ENCODE measurements at places on chromosomes 5 and 9.

DNA sequence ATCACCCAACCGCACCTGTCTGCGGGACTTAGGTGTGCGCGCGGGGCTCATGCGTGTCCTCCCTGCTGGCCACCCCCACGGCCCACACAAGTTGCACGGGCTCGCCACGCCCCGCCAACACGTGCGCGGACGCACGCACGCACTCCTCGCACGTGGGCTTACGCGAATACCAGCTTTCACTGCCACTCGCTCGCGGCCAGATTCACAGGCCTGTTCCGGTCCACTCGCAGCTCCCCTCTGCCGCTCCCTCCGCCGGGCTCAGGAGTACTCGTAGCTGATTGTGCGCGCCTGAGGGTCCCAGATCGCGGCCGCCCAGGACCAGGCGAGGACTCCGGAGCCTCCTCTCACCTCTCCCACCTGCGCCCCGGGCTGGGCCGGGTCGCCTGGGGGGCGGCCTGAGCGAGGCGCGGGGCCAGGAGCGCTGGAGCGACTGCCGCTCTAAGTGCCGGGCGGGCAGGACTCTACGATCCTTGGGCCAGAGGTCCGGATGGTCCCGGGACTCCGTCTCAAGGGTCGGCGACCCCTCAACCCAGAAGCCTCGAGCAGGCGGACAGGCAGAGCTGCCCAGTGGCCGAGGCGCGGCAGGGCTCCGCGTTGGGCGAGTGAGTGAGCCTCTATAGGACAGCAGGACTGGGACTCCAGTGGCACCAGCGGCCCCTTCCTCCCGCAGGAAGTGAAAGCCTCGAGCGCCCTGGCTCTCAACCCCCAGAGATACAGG, 3.4 kb downstream of the PCDHGC5 start:
- no peak for DNase-seq

DNA sequence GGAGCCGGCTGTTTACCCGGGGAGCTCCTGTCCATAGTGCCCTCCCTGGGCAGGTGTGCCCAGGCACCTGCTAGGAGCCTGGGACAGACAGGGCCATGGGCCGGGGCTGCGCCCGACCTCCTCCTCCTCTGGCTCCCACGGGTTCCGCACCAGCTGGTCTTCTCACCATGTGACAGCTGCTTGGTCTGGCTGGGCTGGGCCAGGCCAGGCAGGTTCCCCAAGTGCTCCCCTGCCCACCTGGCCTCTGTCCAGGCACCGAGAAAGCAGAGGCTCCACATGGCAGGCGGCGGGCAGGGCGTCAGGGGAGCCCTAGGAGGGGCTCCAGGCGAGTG, 60.0 kb downstream of the OLFM1 start:
- DNase-seq = no peak

- no peak for DNase-seq
Measured at GRCh38 chr9:94632737-94633136, 6.6 kb downstream of the FBP1 start.

GRCh38 chr9:109504689-109505088, 6.6 kb upstream of the PTPN3 start:
- no peak for DNase-seq

DNA sequence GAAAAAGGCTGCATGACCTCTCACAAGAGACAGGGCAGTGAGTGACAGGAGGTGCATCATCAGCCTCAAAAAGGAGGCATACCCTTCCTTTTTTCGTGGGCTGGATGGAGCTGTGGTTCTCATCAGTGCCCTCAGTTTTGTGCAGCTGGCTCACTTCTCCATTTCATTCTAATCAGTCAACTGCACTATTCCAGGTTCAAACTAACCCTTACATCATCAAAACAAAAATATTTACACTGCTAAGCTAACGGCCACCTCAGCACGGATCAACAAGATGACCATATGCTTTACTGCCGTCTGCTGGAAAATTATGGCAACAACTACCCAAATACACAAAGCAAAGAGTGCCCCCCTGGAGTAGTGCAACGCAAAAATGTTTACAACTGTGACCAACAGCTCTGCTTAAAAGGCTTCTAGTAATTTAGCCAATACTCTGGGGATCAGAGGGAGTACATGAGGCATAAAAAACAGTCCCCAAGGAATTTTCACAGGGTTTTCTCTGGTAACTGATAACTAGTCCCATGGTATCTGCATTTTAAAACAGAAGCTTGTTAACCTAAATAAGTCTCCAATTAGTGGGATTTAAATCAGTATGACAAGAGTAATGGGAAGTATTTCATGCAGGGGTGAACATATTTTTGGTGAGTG, 10.8 kb downstream of the KCNV2 start:
- peak; percentile 41 for DNase-seq

GRCh38 chr5:138698713-138699112, 54.5 kb upstream of the CTNNA1 start:
- no peak for DNase-seq

GRCh38 chr9:106587042-106587441, 275.9 kb upstream of the ZNF462 start:
- no peak for DNase-seq

DNA sequence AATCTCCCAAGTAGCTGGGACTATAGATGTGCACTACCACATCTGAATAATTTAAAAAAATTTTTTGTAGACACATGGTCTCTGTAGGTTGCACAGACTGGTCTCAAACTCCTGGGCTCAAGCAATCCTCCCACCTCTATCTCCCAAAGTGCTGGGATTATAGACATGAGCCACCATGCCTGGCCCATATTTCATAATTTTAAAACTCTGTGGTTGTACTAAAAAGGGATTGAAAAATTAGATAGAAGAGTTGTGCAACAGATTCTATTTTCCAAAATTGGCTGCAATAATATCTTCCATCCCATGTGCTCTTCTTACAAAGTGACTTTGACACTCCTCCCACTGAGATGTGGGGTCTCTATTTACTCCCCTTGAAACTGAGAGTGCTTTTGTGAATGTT, 7.6 kb upstream of the UHRF2 start:
- no peak for DNase-seq

DNA sequence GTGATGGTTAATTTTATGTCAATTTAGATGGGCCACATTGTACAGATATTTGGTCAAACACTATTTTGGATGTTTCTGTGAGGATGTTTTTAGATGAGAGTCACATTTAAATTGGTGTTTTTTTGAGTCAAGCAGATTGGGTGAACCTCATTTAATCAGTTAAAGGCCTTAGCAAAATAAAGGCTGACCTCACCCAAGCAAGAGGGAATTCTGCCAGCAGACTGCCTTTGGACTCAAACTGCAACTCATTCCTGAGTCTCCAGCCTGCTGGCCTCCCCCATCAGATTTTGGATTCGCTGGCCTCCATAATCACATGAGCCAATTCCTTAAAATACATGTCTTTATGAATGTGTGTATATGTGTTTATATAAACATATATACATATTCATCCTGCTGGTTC, 282.7 kb upstream of the POU5F2 start:
- no peak for DNase-seq

GRCh38 chr9:100939636-100940035, 88.9 kb upstream of the PLPPR1 start:
- no peak for DNase-seq

DNA sequence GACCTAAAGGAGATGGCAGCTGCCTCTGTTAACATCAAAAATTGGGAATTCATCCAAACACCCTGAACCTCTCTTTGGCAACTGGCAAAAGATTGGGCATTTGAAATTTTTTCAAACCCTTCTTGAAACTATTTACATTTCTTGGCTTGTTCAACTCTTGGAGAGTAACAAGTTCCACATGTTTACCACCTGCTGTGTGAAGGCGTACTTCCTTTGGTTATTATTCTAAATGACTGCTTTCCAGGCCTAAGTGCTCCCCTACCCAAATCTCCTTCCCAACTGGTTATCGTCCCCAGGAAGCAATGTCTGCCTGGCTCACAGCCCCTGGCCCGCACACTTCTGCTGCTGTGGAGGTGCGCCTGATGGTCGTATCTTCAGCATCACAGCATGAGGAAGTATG, 422.7 kb downstream of the DMAC1 start:
- no peak for DNase-seq

DNA sequence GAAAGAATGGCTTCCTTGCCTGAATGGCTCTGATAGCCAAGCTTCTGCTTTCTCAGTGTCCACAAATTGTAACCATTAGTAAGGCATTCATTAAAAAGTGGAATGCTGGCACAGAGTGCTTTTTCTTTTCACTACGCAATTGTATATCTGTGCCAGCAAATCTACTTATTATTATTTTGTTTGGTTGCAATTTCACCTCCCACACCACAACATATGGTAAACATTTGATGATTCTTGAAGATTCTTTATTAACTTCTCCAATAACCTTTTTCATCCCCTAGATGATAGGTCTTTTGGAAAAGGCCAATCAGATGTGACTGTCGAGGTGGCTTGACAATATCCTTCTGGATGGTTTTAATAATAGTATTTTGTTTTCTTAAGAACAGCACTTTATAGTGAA, 234.1 kb downstream of the TMEM38B start:
- DNase-seq = no peak

DNA sequence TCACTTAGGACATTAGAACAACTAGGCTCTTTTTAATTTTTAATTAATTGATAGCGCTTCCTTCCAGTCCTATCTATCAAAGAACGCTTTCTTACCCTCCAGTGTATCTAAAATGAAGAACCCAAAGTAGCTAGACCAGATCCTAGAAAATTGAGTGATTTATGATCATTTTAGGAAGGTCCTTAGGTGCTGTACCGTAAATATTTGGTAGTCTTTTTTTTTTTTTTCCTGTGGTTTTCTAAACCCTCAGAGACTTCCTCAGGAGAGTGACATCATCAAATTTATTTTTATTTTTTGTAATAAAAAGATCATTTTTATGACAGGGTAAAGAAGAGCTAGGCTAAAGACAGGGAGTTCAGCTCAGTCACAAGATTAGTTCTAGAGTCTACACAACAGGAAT, 197.4 kb downstream of the WDR70 start:
- DNase-seq = no peak

GRCh38 chr5:119945691-119946090, 316.3 kb downstream of the FAM170A start:
- DNase-seq = no peak

DNA sequence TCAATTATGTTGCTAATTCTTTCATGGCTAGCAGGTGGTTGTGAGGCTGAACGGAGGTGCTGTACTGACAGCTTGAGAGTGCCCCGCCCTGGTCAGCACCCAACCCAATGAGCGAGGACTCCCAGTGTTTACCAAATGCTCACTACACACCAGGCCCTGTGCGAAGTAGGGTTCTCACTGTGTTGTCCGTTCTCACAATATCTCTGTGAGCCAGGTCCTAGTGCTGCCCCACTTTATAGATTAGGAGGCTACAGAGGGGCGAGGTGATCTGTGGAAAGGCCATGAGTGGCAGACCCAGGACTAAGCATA, 28.2 kb downstream of the COL15A1 start:
- DNase-seq = no peak

GRCh38 chr9:89462817-89463683, 34.9 kb downstream of the SEMA4D start:
- DNase-seq = no peak
